ENCODE measurements at places on chromosomes 6 and 20.

- DNase-seq: no peak
These were observed 800 bp downstream of the ABCC10 start for GRCh38 chr6:43428112-43428570.

GRCh38 chr6:90039911-90040310 is 145.6 kb downstream of the GJA10 start:
- no peak for DNase-seq

DNA sequence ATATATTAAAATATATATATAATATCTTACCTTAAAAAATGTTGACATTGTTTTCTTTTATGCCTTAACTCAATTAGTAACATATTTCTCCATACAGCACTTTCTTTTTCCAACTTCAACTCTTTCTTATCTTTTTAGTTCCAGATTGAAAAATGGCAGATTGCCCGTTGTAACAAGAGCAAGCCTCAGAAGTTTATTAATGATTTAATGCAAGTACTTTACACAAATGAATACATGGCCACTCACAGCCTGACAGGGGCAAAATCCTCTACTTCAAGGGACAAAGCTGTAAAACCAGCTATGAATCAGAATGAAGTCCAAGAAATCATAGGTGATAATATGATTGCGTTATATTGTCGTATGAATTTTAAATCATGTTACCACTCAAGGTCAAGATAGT is 29.4 kb upstream of the KIAA1586 start:
- DNase-seq: no peak

DNA sequence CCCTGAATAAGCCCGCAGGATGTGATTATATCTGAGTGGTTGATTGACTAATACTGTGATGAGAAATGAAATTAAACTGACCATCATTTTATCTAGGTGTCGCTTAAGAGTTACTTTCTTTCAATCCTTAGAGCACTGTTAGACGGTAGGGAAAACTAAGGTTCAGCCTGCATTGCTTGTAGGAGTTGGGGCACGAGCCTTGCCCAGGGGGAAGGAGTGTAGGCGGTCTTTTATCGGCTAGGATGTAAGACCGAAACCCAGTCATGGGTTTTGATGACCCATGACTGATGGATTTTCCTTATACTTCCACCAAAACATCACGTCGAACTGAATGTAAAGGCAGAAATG is 392 bp upstream of the TASP1 start:
- no peak for DNase-seq

DNA sequence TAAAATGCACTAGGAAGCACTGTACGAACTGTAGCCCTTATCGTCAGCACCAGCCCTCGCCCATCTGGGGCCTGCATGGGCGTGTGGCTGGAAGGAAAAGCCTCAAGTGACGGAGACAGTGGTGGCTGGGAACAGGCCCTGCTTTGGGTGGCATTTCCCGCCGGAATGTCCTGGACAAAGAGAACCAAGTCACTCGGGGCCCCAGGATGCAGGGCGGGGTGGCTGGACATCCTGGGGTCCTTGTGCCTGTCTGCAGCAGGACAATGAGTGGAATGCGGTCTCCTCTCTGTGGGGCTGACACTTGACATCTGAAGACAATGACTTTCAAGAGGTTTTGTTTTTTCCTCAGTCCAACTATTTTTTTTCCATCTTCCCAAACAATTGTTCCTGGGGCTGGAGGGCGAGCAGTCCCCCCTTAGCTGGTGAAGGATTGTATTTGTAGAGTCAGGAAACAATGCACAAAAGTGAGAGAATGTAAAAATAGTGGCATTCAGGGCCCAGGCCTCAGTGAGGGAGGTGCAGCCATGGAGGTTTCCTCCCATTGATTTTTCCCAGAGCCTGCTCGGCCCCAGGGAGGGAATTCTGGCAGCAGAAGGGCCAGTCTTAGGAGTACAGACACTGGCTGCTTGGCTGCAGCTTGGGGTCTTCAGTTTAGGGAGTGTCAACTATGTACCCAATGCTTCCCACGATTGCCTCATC is 64.4 kb downstream of the PREX1 start:
- DNase-seq: no peak

GRCh38 chr20:61220131-61220530 is 31.9 kb upstream of the CDH4 start:
- peak; percentile 45 for DNase-seq

DNA sequence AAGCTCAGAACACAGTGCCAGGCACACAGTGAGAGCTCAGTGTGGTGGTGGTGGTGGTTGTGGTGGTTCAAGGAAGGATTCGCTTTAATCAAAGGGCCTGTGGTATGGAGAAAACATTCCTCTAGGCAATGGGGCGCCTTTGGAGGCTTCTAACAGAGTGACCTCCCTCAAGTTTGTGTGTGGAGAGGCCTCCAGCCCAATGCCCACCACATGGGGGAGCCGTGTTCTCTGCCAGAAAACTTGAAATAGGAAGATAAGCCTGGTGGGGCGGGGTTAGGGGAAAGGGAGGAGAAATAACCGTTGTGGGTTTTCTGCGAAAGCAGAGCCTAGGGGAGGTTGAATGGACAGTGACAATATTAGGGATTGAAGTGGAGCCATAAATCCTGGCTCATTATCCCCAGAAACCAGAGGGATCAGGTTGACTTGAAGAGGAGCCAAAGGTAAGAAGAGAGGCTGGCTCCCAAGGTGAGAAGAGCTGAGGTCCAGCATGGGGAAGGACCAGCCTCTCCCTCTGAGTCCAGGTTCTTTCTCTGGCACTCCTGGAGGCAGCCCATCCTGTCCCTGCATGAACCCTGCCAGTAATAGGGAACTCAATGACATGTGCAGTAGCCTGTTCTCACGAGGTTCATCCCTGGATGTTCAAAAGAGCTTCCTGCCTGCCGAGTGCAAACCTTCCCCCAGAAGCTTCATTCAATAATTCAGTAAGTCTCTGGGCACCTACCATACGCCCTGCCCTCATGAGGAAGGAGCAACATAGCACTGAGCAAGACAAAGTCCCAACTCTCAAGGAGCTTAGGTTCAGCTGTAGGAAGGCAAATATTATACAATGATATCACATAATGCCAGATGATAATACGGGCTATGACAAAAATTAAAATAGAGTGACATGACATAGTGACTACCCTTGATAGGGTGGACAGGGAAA is 51.4 kb downstream of the TGM2 start:
- no peak for DNase-seq

DNA sequence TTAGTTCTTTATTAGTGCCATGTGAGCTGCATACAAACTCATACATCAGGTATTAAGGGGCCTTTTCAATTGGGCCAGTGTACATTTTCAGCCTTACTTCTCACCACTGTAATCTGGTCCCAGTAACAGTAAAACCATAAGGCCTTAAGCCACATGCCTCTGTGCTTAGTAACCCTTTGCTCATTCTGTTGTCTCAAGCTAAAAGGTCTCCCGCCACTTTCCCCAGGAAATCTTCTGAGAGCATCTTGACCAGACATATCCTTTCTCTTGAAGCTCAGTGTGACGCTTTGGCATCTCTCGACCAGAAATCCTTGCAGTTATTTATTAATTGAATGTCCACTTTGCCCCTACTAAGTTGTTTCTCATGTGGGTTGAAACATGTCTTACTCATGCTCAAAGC is 68.0 kb downstream of the CYP39A1 start:
- DNase-seq: peak; percentile 63

GRCh38 chr6:14455876-14456648 is 338.5 kb downstream of the CD83 start:
- no peak for DNase-seq

DNA sequence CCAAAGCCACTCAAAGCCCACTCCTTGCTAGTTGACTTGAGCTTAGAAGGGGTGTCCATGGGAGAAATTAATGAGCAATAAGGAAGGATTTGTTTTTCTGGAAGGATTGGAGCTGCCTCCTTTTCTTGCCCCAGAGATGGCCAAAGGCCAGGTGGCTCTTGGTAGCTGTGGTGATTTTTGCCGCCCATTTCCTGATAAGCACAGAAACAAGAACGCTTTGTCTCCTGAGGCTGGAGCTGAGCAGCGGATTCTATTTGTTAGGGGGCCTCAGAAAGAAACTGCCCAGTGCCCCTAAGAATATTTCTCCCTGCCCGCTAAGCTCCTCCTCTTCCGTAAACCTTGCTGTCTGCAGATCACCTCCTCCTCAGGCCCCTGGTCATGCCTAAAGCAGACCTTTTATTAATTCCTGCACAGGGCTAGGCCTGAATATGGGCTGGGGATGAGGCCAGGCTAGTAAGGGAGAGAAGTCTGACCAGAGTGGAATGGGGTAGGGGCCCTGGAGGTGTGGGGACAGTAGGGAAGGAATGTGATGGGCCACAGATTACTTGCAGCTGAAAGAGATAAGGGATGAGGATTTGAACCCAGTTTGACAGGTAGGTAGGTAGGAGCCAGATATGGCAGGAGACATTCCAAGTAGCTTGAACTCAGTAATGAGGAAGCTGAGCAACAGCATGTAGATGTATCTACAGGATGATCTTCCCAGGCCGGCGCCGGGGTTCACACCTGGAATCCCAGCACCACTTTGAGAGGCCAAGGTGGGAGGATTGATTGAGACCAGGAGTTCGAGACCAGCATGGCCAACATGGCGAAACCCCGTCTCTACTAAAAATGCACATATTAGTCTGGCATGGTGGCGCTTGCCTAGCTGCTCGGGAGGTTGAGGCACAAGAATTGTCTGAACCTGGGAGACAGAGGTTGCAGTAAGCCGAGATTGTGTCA is 71.2 kb upstream of the NAA20 start:
- no peak for DNase-seq

- no peak for DNase-seq
These were observed 23.5 kb upstream of the SIM1 start for GRCh38 chr6:100488244-100488643.

GRCh38 chr6:14415452-14415851 is 297.9 kb downstream of the CD83 start:
- no peak for DNase-seq

DNA sequence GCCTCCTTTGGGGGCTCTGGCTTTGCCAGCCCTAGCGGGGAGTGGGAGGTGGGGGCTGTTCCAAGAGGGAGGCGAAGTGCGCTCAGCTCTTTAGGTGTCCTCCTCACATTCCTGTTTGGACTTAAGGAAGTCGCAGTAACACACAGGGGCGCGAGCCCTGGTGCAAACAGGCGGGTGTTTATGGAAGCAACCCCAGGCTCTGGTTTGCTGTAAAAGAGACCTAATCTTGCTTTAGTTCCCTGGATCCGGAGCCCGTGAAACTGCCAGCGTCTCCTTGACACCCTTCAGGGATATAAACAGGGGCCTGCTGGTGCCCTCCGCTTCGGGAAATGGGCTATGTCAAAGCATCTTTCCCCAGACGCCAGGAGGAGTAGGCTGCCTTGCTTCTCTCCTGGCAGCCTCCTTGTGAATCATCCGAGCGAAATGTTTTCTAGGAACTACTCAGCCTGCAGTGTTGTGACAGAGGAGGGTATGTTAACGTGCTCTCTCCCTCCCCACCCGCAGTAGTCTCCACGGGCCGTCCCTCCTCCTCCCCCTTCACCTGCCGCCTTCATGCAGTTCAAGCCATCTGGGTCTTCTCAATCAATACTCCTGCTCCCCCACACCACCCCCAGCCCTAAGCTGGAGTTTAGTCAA is 168.0 kb upstream of the LRFN2 start:
- peak; percentile 59 for DNase-seq

DNA sequence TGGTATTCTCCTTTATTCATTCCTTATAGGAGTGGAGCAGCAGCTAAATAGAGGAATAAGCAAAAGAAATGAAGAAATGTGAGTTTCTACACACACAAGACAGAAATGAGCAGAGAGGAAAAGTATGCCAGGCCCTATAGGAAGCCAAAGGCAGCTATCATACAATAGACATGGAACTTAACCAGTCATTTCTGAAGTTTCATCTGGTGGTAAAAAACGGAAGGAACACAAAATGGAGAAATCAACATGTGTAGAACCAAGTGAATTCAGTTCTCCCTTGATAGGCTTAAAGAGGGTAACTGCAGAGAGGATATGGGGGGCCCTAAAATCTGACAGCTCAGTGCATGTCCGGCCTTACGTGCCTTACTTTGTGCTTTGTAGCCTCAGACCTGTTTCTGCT is 44.6 kb downstream of the TSBP1 start:
- no peak for DNase-seq

DNA sequence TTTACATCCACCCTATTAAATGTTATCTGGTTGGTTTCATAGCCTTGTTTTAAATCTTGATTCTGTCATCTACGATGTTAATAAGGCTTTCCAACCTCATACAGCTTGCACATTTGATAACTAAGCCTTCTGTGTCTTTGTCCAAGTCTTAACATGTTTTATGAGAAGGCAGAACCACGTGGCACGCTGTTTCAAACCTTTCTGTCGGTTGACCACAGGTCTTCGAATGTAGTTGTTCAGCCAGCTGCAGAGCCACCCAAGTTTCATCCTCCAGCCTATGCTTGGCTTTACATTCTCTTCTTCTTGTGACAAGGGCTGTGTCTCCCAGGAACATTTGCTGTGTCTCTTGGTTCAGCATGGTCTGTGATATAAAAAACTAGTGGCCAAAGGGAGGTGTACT is 15.7 kb upstream of the SGK2 start:
- DNase-seq: no peak

DNA sequence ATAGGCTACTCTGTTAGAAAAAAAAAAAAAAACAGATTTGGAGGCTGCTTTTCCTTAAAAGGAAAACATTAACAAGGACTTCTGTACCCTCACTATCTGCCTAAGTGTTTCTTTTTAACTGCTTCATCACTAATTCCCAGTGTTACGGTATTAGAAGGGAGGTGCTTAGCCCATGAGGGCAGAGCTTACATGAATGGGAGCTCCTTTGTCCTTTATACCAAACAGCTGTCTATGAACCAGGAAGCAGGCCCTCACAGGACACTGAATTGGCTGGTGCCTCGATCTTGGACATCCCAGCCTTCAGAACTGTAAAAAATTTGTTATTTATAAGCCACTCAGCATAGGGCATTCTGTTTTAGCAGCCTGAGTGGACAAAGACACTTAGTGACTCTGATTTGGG is 215.6 kb upstream of the NRSN1 start:
- no peak for DNase-seq

- DNase-seq: peak; percentile 43
These were observed 12.9 kb upstream of the CCN6 start for GRCh38 chr6:112040956-112041355.

DNA sequence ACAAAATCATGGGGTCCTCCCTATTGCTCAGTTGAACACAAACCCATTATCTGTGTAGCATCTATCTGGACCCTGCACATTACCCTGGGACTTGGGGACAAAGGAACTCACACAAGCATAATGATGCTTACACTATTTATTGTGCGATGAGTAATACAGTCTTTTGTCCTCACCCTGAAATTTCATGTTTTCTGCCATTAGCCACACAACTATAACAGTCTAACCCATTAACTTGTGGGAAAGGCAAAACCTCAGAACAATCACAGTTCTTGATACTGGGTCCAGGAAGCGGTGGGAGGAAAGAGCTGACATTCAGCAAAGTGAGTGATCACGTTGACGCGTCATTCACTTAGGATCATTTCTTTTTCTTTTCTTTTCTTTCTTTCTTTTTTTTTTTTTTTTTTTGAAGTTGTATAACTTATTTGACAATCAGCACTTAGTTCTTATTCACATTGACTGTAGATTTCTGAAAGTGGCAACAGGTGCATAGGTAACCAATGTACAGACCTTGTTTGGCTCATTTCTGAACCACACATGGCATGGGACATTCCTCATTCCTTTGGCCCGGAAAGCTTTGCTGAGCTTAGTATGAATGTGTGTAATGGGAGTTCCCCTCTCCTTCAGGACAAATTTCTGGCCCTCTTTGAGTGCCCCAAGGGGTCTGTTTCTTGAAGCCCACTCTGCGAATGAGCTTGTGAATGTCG is 94.8 kb upstream of the CNKSR3 start:
- peak; percentile 40 for DNase-seq

- DNase-seq: peak; percentile 82
These were observed 48.2 kb downstream of the STX7 start for GRCh38 chr6:132464538-132465256.

GRCh38 chr6:144055121-144055931 is 40.0 kb downstream of the SF3B5 start:
- no peak for DNase-seq
